Brain pericyte (primary cell): ENCODE measurements at places on chromosomes 3 and 15.

DNA sequence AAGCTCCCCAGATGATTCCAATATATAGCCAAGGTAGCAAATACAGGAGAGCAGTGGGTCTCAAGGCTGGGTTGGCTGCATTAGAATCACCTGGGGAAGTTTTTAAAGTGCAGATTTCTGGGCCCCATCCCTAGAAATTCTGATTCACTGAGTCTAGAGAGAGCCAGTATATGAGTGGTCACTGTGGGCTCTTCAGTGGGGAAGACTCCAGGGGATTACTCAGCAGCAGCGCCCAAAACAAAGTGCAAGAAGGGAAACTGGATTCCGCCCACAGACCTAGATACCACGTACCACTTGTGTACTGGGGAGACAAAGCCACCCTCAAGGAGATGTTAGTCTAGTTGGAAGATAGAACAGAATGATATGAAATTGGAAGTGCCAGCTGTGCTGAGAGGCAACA is 40.0 kb downstream of the NME9 start:
- no peak for DNase-seq

DNA sequence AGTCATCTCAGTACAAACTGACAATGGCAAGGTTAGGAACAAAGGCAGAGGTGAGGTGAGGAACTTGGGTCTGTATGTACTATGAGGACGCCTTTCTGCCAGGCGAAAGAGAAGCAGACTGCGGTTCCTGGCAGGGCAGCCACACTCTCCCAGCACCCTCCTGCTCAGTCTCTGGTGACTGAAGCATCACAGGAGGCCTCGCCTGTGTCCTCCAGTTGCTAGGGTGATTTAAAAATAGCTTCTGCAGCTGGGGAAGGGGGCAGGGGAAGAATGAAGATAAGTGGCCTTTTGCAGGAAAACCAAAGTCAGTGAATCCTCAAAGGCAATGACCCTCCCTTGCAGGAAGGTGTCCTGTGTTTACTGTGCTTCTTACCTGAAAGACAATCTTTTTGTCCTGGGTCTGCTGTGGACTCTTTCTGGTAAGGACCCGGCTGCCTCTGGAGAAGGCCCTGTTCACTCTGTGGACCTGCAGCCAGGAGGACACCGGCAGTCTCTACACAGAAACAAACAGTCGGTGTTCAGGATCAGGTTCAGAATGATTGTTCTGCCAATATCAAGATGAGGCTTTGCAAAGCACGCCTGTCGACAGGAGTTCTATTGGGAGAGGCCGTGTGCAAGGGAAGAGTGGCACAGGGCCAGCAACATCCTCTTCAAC is 65.7 kb upstream of the DGKG start:
- DNase-seq = no peak

DNA sequence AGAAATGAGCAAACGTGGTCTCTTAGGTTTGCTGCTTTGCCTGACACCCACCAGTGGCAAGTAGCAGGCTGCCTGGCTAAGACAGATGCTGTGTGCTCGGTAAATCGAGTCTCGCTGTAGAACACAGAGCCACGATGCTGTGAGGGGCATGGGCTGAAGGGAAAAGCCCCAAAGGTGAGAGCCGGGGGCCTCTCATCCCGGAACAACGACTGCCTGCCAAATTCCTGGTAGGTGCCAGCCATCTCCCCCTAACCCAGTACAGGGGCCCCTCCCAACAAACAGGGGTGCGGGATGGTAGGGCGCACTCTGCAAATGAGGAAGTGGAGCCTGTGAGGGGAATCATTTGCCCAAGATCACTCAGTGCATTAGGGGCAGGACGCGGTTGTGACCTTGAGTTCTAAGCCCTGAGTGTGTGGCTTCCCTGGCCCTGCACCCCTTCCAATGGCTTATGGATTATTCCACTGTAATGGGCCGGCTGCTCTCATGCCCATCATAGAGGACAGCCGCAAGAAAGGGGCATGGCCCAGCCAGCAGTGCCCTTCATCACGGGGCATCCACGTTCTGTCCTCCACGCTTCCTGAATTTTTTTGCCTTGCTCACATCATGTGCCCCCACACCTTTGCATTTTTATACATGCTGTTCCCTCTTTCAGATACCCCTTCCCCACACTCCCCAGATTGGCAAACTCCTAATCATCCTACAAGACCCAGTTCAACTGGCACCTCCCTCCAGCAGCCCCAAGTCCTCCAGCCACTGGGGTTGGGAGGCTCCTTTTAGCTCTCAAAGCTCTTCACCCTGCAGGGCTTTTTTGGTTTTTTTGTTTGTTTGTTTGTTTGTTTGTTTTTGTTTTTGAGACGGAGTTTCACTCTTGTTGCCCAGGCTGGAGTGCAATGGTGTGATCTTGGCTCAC is 125.4 kb downstream of the NUP210 start:
- no peak for DNase-seq

DNA sequence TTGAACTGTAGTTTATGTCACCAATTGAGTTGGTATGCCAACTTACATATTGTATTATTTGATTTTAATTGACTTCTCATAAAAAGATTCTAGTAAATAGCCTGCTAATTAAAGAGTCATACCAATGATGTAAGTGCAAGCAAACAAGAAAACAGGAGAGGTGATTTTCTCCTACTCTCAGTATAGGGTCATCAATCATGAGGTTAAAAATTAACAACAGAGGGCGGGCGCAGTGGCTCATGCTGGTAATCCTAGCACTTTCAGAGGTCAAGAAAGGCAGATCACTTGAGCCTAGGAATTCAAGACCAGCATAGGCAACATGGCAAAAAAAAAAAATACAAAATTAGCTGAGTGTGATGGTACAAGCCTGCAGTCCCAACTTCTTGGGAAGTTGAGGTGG is 108.7 kb downstream of the MYO9A start:
- DNase-seq = no peak

DNA sequence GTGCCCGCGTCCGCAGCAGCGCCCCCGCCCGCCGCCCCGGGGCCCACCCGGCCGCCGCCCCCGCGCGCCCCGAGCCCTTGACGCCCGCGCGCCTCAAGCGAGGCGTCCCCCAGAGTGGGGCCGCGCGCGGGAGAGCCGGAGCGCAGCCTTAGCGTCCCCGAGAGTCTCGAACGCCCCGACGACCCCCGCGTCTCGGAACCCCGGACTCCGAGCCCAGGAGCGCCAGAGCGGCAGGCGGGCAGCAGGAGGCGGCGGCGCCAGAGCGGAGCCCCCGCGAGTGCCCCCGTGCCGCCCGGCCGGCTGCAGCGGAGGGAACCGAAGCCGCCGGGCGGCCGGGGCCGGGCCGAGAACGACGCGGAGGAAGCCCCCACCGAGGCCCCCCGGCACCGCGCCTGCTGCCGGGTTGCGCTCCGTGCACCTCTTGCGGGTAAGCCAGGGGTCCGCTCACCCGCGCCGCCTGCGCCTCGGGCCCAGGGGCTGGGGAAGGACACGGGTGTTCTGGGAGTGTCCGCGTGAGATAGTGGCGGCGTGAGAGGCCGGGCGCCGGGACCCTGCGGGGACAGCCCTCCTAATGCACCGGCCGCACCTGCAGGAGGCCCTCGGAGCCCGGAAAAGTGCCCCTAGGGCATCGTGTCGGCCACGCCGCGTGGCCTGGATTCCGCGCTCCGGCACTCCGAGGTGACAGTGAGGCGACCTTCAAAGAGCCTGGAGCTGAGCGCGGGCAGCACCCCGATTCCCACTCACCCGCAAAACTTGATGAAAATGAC is 52.0 kb upstream of the ULK4 start:
- no peak for DNase-seq

- DNase-seq = no peak
These were observed 106.1 kb upstream of the HES1 start for GRCh38 chr3:194029846-194030245.

GRCh38 chr15:32014953-32015352 is 15.4 kb upstream of the CHRNA7 start:
- no peak for DNase-seq
